ENCODE measurements at places on chromosomes 6 and 20. TPM values are rescaled to one million over a fixed set of nuclear protein-coding genes. Genes with fewer than 3 reads are reported as not detected.

- no peak overlapping the region for H3K4me3 ChIP-seq
- DNase-seq, result no peak
- peaks cover 13% of the 10 kb centered on the region for H3K4me1 ChIP-seq
- H3K36me3 ChIP-seq, result no peaks in the 10 kb centered on the region
- no peak overlapping the region for H3K27ac ChIP-seq
- H3K27me3 ChIP-seq, result no peaks in the 10 kb centered on the region
These were observed 172.9 kb upstream of the COL21A1 start for GRCh38 chr6:56420296-56420695.

- peak; percentile 52 for DNase-seq
- H3K4me3 ChIP-seq, result no peak overlapping the region
- H3K27me3 ChIP-seq, result no peaks in the 10 kb centered on the region
- no peak overlapping the region for H3K27ac ChIP-seq
- H3K4me1 ChIP-seq, result peaks cover 14% of the 10 kb centered on the region
These were observed 157.9 kb downstream of the CD83 start for GRCh38 chr6:14275493-14275851.

- no peaks in the 10 kb centered on the region for H3K27me3 ChIP-seq
- no peak overlapping the region for H3K4me3 ChIP-seq
- H3K4me1 ChIP-seq, result peaks cover 6% of the 10 kb centered on the region
- no peak for DNase-seq
These were observed 16.3 kb downstream of the GNAS start for GRCh38 chr20:58868795-58869194.

DNA sequence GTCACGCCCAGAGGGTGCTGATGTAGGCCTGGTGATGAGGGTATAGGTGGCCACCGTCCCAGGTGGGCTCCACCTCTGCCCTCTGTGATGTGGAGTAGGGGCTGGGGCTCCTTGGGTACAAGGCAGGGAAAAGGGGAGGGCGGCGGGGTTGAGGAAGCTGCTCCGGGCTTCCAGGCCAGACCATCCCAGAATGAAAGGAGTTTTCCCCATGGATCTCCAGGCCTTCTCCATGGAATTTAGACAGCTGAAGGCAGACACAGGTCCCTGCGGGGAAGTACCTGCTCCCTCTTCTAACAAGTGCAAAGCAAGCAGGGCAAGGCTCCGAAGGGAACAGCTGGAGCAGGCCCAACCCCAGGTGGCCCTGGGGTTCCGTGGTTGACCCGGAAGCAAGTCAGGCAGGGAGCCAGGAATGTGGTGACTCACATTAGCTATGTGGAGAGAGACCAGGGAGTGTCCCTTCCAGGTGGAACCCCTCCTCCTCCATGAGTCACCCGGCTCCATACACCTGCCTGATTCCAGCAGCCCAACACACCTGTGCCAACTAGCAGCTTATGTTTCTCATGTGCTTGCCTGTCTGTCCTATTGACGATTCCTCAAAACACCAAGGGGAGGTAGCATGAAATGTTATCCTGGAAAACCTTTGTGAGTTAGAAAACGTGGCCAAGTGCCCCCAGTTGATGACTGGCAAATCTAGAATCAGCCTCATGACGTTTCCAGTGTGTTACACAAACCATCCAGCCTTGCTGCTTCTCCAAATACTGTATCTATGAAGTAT is 59.7 kb upstream of the SNX9 start:
- no peaks in the 10 kb centered on the region for H3K36me3 ChIP-seq
- peaks cover 91% of the 10 kb centered on the region for H3K4me1 ChIP-seq
- H3K4me3 ChIP-seq, result no peak overlapping the region
- peak overlapping the region; percentile 90 for H3K27ac ChIP-seq

DNA sequence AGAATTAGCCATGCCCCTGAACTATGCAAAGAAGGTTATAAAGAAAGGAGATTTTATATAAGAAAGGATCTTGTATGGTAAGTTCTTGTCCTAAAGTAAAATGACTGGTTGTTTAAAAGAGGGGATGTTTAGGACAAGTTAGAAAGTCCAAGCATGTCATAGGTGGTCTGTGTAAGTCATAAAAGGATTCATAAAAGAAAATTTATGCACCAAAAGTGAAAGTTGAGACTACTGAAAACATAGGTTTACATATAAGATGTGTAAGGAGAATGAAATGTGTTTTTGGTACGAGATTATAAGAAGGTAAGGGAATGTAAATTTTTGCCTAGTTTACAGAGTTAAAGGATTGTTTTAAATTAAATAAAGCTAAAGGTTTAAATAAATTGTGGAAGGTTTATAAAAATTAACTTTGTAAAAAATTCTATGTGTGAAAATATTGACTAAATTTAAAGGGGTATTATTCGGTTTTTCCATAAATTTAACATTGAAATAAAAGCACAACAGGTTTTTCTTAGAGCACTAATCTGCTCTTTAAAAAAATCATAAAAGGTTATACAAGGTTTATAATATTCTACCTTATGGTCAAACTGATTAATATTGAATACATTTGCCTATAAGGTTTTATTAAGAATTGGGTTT is 93.6 kb upstream of the UST start:
- no peaks in the 10 kb centered on the region for H3K27me3 ChIP-seq
- no peak overlapping the region for H3K27ac ChIP-seq
- no peak overlapping the region for H3K4me3 ChIP-seq
- H3K4me1 ChIP-seq, result no peaks in the 10 kb centered on the region

GRCh38 chr20:44034965-44035635 is 120.4 kb downstream of the TOX2 start:
- H3K4me1 ChIP-seq, result no peaks in the 10 kb centered on the region
- no peak for DNase-seq
- H3K27me3 ChIP-seq, result no peaks in the 10 kb centered on the region
- H3K4me3 ChIP-seq, result no peak overlapping the region

Gene MAFB
- 6.3 TPM for total RNA-seq

All from heart left ventricle (tissue), 16 donors.